Stimulated activated CD4-positive, alpha-beta T cell treated with anti-CD3 and anti-CD28 coated beads, Interleukin-1b, Interleukin-23, amount 100 ng/mL, for 1 hour (primary cell): ENCODE measurements at places on chromosomes 6 and 20.

GRCh38 chr6:34817446-34817845, 25.6 kb downstream of the BLTP3A start:
- DNase-seq, result no peak

DNA sequence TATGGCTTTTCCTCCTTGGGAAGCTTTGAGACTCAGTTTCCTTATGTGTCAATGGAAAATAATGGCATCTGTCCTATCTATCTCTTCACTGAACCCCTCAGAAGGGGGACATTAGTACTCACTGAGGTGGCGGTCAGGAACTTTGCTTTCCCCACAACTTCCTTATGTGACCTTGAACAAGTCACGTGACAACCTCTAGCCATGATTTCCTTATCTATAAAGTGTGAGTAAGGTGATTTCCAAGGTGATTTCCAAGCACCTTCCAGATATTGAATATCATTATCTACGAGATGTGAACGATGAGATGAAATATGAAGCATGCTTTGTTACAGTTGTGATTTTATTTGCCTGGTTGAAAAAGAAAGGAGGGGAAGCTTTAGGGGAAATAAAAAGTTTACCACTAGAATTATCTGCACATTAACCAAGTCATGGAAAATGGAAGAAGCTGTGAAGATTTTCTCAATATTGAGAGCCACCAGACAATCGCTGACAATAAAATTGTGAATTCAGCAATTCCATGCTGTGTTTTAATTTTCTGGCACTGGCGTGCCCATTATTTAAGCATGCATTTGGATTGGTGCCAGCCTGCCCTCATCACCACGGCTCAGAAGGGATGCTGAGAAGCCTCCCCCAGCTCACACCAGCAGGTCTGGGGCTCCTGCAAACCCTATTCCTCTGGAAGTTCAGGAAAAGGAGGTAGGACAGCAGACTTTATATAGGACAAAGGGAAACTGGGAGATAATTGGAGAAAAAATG, 255.3 kb downstream of the CD83 start:
- no peak for DNase-seq

DNA sequence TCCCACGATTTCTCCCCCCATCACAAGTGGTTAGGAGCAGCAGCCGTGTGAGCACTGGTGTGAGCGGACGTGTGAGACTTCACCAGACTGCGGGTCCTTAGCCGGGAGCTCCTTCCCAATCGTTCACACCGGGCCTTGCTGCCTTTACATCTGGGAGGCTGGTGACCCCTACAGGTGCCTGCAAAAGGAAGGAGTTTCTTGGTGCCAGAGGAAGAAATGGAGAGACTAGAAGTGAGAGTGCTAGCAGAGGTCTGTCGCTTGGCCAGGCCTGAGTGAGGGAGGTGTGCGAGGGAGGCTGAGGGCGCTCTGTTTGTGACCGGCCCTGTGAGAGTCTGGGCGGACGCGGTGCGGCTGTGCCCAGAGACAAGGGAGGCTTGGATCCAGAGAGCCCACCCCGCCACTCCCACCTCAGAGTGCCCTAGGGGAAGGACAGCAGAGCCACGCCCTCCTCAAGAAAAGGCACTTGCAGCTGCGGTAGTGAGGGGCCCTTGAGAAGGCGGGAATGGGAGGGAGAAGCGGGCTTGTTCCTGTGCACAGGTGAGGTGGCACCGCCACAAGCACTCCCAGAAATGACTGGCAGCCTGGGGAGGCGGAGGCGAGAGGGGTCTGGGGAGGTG, 10.0 kb upstream of the ARMC2 start:
- DNase-seq, result no peak

GRCh38 chr6:51936531-51937290, 150.7 kb downstream of the PKHD1 start:
- no peak for DNase-seq

GRCh38 chr20:17863577-17864292, 104.9 kb downstream of the SNX5 start:
- no peak for DNase-seq

DNA sequence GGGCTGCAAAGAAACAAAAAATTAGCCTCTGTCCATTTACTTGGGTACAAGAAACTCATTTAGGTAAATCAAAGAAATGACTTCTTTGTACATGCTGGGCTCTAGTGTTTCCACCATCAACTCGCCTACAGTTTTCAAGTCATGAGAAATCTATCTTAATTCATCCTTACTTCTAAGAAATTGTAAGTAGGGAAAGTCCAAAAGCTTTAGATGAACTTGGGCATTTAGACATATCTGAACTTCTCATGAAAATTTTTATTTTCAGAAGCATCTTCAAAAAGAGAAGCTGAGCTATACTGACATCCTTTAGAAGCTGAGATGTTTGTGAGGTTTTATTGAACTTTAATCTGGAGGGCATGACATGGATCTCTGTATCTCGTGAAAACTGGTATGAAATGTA, 117.3 kb downstream of the MYB start:
- no peak for DNase-seq

DNA sequence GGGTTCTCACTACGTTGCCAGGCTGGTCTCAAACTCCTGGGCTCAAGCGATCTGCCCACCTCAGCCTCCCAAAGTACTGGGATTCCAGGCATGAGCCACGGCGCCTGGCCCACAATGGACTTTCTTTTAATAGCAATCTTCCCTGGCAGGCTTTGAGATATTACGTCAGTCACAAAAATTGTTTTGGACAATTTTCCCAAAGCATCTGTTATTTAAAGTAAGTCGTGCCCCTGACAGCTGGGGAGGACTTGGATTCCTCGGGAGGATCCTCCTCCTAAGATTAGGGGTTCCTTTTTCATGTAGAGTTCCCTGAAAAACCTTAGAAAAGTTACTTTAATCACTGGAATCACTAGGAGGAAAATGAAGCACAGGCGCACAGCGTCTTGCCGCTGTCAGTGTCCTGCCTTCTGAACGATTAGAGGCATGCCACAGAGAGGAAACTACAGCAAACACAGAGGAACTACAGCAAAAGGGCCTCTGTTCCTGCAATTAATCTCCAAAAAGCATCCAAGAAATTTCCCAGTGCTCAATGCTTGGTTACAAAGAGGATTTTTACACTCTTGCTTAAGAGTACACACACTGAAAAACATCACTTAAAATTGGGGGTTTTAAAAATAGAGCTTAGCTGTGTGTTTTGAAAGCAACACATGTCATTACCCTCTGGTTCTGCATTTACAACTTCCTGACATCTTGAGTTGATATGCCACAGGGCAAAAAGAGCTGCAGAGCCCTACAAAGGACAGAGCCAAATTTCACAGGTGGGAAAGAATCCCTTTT, 4.5 kb downstream of the ACSS1 start:
- DNase-seq, result no peak

DNA sequence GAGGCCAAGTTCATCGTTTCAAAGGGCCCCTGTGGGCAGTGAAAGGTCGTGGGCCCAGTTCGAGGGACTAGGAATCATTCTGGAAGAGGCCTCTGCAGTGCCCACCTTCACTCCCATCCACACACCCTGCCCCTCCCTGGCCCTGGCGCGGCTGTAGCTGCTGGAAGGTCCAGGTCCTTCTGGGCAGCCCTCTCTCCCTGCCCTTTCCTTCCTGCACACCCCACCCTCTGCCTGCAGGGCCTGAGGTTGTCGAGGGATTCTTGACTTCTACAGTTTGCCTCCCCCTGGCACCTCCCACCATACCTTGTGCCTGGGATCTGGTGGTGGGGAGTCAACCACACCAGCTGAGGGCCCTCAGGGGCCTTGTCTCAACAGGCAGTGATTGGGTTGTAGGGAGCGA, 4.5 kb upstream of the MYT1 start:
- DNase-seq, result no peak

- no peak for DNase-seq
Measured at GRCh38 chr6:389622-390021, 1.9 kb upstream of the IRF4 start.

- DNase-seq, result no peak
Measured at GRCh38 chr20:62088258-62089127, 22.8 kb upstream of the TAF4 start.
